NCI-H1436 treated with DMSO at 0.1 percent for 48 hours (cell line): ENCODE measurements at places on chromosomes 5 and 9.

- DNase-seq = no peak
Measured at GRCh38 chr5:122170620-122171019, 41.3 kb downstream of the ZNF474 start.

DNA sequence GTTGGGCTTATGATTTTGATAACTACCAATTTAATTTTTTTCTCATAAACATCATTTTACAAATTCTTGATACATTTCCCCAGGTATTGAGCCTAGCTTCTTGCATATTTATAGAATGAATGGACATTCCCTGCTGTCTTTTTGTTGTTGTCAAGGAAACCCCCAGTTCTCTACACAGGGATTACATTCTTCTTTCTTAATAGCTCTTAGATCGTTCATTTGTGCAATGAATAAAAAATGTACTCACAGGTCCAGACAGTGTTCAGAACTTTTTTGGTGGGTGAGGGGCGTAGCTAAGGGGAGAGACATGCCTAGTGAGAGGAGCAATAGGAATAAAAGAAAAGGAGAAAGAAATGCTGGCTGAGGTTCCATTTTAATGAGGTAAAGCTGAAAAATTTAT is 58.6 kb downstream of the VCAN start:
- DNase-seq = no peak

DNA sequence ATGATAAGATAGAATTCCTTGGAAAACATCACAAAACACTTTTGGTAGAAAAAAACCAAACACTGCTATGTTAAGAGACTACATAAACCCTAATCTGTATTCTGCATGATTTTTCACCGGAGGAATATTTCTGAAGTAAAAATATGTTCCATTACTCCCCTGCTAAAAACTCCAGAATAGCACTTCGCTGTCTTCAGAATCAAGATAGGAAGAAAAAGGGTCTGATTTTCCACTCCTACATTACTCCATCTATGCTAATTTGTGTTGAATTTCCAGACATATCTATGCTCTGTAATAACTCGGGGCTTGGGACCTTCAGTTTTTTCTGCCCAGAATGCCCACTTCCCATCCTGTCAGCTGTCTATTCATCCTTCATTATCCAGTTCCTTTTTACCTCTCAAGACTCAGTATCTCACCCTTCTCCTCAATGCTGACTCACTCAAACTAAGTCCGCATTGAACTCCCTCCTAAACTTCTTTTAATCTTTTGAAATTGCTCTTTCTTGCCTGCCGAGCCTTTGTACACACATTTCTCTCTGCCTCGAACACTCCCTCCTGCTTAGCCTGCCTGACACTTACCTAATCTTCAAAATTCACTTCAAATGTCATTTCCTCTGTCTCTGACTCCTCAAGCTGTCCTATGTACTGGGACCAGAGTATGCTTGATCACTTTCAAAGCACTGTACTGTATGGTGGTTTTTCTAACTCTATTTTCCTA is 171.0 kb downstream of the ARRDC3 start:
- DNase-seq = no peak

DNA sequence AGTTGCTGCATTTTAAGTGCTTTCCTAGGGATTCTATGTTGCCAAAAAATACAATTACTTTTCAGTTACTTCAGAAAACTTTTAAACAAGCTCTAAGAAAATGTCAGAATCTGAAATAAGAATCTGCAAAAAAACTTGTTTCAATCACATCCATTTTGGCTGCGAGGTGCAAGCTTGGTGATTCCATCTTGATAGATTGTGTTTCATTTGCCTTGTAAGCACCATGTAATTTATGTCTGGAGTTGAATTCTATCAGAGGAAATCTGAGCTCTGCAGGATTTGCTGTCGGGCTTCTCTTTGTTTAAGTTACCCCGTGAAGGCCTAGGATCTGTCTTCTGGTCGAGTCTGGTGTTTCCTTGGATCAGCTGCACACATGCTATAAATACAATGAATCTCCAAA is 40.4 kb upstream of the MAN2A1 start:
- DNase-seq = no peak

GRCh38 chr5:165405340-165405739 is 1899.9 kb downstream of the MAT2B start:
- no peak for DNase-seq

GRCh38 chr9:35923927-35924763 is 14.9 kb downstream of the SPAAR start:
- DNase-seq = no peak

DNA sequence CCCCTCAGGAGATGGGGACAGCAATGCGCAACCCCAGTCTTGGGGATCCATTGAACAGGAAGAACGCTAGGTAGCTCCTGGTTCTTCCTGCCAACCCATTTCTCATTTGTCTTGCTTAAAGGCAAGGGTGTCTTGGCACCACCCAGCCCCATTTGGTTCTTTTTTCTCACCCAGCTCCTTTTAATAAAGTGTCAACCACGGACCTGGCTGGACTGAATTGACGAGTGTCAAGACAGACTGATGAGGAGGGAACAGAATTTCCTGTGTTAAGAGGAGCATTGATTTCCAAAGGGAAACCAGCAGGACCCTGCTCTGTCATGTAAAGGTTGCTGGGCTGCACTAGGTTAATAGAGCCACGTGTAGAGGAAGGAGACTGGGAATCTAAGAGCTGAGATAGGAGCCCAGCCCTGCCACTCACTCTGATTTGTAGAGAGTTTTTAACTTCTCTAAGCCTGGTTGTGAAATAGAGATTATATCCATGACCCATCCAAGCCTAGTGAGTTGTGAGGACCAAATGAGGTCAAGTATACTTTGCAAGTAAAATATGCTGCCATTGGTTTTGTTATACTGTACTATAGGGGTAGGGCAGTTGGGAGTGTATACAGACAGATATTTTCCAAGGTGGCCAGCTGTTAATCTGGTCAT is 33.7 kb downstream of the OSTF1 start:
- no peak for DNase-seq

DNA sequence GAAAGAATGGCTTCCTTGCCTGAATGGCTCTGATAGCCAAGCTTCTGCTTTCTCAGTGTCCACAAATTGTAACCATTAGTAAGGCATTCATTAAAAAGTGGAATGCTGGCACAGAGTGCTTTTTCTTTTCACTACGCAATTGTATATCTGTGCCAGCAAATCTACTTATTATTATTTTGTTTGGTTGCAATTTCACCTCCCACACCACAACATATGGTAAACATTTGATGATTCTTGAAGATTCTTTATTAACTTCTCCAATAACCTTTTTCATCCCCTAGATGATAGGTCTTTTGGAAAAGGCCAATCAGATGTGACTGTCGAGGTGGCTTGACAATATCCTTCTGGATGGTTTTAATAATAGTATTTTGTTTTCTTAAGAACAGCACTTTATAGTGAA is 234.1 kb downstream of the TMEM38B start:
- DNase-seq = no peak

GRCh38 chr5:93721511-93721910 is 19.9 kb downstream of the POU5F2 start:
- no peak for DNase-seq

DNA sequence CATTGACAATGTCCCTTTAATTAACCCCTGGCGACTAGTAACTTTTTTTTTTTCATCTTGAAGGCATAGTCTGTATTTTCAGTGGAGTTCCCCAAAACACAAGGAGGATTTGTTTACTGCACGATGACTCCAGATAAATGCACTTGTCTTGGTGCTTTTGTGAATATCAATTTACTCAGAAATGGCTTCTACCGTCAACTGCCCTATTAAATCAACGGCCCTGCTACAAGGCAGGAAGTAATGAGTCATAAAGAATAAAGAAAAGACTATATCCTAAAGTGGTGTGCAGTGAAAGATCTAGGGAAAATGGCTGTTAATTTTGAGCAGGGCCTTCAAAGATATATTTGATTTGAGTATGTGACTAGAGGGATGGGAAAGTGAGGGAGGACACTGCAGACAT is 388.3 kb upstream of the CHD1 start:
- DNase-seq = peak; percentile 77

DNA sequence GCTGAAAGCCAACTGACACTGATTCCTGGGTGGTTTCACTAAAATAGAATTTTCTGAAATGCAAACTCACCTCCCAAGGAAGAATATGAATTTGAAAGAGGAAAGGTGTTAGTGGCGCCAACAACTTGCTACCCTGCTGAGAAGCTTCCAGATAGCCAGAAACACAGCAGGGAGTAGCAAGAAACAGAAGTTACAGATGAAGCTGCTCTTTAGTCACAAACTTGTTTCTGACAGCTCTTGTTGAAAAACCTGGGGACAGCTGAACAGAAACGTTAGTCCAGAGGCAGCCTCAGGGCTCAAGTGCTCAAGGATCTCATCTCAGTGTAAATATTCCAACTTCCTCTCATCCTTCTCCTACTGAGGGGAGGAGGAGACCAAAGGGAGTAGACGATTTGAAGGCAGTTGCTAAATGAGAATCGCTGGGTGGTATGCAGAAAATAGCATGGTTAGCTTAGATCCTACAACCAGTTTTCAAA is 184.1 kb downstream of the PDE4D start:
- DNase-seq = no peak

DNA sequence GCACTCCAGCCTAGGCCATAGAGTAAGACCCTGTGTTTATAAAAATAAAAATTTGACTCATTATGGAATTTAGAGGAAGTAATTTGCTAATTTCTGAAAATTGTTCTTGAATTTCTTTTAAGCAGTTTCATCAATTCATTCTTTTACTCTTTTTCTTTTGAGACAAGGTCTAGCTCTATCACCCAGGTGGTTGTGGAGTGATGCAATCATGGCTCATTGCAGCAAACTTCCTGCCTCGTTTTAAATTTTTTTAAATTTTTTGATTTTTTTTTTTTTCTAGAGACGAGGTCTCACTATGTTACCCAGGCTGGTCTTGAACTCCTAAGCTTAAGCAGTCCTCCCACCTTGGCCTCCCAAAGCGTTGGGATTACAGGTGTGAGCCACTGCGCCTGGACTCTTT is 3.1 kb upstream of the CAMLG start:
- DNase-seq = no peak
